ENCODE measurements at places on chromosomes 7 and 10.

- DNase-seq: no peak
Observed at GRCh38 chr10:21732067-21732772, 198.2 kb downstream of the MLLT10 start.

DNA sequence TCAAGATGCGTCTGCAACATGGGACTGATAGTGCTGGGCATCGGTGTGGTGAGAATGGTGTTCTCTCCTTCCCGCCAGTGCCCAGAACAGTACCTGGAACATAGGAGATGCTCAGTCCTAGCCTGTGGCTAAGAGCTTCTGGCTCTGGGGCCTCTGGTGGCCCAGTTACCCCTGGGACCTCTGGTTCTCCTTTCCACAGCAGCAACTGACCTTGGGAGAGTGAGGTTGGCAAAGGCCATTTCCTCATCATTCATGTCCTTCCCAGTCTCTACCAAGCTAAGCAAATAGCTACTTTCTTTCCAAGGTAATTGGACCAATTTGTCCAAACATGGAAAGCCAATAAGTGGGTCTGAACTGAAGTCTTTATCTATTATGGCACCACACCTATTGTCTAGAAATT lies 11.6 kb upstream of the GOLGA7B start:
- DNase-seq: no peak

- DNase-seq: no peak
Observed at GRCh38 chr10:57973451-57973850, 294.2 kb downstream of the IPMK start.

GRCh38 chr7:70506434-70506833 lies 625.5 kb upstream of the GALNT17 start:
- no peak for DNase-seq

GRCh38 chr10:131035779-131036178 lies 275.7 kb downstream of the TCERG1L start:
- DNase-seq: no peak

DNA sequence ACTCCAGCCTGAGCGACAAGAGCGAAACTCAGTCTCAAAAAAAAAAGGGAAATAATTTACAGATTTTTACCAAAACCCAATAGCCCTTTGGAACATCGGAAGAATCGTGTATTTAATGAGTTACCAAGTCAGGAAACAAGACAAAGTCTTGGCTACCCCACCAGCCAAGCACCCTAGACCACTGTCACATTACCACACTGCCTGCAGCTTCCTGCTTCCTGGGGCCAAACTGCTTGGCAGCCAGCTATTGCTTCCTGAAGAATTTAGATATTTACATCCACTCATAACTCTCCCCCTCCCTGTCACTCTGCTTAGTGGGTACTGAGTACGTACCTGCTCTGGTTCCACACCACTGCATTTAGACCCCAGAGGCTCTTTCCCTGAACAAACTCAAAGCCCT lies 14.1 kb upstream of the TNPO3 start:
- no peak for DNase-seq

GRCh38 chr10:50937230-50937907 lies 51.9 kb upstream of the A1CF start:
- DNase-seq: no peak

DNA sequence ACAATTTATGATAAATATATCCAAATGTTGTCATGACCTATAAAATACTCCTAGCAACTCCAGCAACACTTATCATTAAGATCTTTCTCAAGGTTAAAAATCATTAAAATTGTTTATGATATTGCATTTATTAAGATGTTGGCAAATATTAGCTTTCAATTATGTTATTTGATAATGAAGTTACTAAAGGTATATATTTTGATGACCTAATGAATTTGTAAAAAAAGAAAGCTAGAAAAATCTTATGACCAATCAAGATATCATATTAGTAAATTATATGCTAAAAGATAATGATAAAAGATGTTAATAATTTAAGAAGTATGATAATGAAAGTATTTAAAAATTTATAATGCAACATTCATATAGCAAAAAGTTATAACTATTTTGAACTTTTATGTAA lies 66.3 kb upstream of the RAB18 start:
- no peak for DNase-seq

DNA sequence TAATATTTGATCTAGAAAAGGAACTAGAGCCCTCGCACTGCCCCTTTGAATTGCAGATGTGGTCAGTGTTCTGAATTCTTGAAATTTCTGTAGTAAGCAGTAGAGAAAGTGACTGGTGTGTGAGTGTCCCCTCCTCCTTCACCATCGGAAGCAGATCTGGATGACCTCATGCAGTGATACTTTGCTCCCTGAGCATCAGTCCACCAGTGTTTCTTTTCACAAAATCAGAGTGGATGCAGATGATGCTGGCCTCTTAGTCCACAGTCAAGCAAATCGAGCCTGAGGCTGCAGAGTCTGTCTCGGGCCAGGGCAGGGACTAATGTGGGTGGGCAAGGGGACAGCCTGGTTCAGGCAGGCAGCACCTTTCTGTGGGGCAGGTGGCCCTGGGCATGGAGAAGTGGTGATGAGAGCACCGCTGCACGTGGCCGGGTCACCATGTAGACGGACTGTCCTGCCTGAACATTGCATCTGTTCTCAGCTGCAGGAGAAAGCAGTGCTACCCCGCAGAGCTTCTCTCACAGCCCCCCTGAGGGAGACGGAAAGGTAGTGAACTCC lies 5.4 kb downstream of the INSIG1 start:
- DNase-seq: no peak

DNA sequence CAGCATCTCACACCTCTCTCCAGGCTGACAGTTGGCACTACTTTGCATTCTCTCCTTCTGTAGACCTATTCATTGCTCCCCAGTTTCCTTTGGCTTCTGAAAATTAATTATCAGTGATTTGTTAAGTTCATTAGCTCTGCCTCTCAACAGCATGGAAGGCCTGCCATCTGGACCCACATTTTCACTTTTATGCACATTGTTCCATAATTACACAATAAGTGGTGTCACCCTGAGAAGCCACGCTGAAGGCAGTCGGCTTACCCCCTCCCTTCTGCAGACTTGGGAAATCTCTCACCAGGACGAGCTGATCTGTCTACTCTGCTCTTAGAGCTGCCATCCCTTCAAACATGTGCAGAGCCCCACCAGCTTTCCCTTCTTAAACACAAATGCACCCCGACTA lies 64.7 kb downstream of the SLIT1 start:
- no peak for DNase-seq

GRCh38 chr10:36725581-36726520 lies 399.5 kb upstream of the ANKRD30A start:
- DNase-seq: no peak

DNA sequence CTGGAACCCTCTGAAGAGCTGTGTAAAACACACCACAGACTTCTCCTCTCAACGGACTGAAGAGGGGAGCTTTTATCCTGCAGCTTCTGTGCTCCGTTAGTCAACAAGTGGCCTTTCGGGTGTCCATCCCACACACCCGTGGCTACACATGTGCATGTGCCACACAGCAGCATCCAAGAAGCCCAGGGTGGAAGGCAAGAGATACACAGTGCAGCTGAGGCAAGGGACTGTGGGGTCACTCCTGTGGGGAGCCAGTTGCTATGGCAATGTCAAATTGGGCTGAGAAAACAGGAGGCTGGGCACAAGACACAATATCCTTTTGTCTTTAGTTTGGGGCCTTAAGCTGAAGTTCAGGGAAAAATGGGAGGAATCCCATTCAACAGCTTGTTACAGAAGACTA lies 28.7 kb downstream of the NET1 start:
- DNase-seq: no peak

DNA sequence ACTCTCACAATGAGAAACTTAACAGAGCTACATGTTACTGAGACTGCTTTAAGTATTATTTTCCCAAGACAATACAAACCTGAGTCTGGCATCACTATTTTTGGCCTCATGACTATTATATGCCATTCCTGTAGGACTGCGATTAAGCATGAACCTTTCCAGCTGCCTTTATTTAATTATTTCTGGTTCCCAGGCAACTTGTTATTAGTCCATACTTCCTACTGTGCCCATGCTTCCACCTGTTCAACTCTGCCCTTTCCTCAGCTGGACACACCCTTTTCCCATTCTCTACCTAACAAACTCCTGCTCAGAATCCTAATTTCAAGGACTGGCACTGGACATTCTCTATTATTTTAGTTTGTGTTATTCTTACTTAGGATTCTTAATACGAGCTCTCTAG lies 8.1 kb upstream of the CROT start:
- no peak for DNase-seq

- DNase-seq: no peak
Observed at GRCh38 chr10:74642901-74643595, 183.4 kb upstream of the KAT6B start.

DNA sequence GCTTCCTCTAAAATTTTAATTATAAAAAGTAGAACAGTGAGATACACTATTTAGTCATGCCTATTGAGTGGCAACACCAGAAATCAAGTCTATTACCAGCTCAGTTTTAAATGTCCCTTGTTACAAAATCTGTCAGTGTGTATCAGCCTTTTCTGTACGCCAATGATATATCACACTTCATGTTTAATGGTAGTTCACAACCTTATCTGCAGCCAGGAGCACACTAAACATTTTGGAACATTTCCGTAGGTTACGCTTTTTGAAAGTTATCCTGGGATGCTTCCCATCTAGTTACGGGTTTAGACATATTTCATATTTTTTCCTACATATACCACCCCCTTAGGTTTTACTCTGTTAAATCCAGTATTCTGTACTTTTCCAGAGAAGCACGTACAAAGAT lies 5.4 kb downstream of the HNRNPA2B1 start:
- no peak for DNase-seq

- DNase-seq: no peak
Observed at GRCh38 chr10:51389415-51390321, 309.7 kb downstream of the CSTF2T start.

GRCh38 chr7:72445075-72445474 lies 32.9 kb upstream of the CALN1 start:
- DNase-seq: no peak

DNA sequence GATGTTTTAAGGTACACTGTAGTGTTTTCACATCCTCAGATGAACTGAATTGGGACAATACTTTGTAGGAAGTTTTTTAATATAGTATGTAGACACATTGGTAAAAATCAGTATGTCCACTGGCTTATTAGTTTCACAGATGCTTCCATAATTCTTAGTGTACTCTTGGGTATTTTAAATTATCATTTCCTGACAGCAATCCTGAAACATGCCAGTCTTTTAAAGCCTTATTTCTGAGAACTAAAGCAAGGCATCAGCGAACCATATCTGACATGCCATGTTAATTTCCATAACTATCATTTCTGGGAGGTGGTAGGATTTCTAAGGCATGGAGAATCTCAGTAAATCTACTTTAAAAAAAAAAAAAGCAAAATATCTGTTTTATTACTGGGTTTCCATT lies 266.4 kb downstream of the ADK start:
- no peak for DNase-seq

GRCh38 chr10:58697691-58698090 lies 185.0 kb downstream of the BICC1 start:
- DNase-seq: no peak

DNA sequence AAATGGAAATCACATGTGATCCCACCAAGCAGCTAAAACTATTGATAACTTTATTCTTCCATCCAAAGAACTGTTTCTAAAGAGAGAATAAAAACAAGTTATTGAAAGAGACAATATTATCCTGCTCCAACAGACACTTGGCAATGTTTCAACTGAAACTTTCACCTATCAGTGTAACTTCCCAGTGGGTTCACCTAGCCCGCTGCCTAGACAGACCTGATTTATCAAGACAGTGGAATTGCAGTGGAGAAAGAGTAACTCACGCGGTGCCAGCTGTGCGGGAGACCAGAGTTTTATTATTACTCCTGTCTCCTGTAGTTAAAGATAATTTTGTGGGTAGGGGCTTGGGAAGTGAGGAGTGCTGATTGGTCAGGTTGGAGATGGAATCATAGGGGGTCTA lies 199.8 kb downstream of the AHR start:
- no peak for DNase-seq

GRCh38 chr7:84970670-84971069 lies 216.2 kb downstream of the SEMA3D start:
- DNase-seq: no peak

DNA sequence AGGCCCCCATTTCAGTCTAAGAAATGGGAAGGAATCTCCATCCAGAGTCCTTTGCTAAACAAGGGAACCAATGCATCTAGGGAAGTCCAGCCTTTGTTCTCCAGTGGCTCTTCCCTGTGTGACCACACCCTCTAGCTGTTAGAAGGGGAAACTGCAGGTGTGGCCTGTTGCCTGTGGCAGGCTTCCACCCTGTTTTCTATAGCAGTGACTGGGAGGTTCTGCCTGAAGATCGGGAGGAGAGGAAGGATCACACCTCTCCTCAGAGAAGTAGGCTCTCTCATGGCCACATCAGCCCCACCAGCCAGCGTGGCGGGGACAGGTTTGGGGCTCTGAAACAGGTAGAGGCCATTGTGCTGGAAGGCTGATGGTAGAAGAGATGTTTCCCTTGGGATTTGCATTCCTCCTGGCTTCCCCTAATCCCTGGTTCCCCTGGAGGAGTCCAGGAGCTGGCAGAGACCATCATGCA lies 47.7 kb upstream of the TRIM8 start:
- DNase-seq: no peak

DNA sequence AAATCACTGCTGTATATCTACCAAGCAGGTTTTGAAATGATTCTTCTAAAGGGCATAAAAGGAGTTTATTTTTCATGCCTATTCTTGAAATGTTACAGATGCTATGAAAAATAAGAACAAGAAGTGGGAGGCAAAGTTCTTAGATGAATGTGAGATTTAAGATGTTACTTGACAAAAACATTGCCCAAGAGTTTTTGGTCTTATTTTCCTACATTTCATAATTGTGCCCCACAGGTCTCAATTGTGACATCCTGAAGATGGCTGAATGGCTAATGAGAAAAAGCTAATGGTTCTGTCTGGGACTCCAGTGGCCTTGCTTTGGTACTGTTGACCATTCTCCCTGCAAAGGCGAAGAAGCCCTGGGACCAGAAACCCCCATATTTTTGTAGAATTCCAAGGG lies 43.0 kb upstream of the IFRD1 start:
- DNase-seq: no peak

DNA sequence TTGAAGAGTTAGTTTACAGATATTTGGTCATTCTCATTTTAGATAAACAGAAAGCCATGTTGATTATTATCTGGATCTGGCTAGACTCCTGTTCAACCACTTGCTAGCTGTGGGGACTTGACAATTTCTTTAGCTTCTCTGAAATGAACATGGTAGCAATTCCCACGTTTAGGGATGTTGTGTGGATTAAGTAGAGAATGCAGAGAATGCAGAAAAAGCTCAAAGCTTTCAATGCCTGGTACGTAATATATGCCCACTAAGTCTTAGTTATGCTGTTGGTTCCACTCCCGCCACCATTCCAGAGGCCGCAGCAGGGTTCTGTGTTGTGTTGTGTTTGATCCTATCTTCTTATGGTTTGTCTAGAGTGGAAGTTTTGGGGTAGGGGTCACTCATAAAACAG lies 39.2 kb upstream of the RPA3 start:
- no peak for DNase-seq

- DNase-seq: no peak
Observed at GRCh38 chr10:49172061-49172776, 16.0 kb downstream of the TMEM273 start.

- DNase-seq: no peak
Observed at GRCh38 chr10:93471110-93471651, 11.0 kb downstream of the MYOF start.
